ENCODE measurements at places on chromosomes 5 and 9.

DNA sequence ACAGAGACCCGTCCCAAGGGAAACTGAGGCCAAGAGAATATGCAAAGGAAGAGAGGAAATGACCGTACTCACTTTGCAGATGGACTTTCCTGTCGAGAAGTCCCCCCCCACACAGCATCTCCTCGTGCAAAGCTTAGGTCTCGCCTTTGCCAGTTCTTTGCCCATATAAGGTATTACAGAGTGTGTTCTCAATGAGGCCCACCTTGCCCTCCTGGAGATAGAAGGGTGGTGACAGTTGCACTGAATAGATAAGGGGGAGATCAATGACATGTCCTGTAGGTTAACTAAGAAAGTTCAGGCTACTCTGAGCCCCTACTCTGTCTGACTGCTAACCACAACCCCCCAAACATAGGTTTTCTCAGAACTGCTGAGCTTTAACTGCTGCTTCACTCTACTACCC lies 68.2 kb upstream of the SPTLC1 start:
- DNase-seq = peak; percentile 20

DNA sequence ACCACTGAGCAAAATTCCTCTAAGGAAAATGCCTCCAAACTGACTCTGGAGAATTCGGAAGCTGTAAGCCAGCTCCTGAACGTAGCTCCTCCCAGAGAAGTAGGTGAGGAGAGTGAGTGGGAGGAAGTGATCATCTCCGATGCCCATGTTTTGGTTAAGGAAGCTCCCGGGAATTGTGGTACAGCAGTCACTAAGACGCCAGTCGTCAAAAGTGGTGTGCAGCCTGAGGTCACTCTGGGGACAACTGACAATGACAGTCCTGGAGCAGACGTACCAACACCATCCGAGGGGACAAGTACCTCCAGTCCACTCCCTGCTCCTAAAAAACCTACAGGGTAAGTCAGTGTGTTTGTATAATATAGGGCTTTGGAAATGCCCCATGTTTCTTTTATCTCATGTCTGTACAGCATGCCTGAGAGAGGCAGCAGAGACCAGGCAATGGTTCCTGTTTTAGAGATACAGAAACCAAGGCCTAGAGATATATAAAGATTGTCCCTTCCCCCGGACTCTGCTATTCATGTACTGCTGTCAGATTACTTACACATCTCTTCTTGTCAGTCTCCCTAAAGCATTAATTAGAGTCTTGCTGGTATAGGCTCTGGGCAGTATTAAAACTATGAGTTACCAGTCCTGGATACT lies 23.9 kb downstream of the HMGXB3 start:
- DNase-seq = no peak

- DNase-seq = no peak
Observed at GRCh38 chr5:76257225-76257833, 145.8 kb upstream of the IQGAP2 start.

DNA sequence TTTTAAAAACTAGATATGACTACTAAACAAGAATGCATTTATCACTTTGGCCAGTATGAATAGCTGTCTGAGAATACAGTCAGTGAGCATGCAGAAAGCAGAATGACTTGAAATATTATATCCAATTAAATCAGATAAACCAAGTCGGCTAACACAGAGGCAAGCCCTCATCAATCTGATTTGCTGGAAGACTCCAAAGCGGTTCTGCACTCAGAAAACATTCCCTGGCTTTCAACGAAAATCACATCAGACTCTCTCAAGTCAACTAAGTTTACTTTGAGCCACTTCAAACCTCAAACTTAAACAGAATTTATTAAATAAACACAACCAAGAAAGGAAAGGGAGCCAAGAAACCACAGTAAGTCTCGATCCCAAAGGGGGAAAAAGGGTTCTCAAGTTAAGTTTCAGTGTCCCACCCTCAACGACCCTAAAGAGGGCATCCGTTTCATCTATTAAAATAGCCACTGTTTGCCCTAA lies 1.4 kb downstream of the MYO10 start:
- DNase-seq = no peak

DNA sequence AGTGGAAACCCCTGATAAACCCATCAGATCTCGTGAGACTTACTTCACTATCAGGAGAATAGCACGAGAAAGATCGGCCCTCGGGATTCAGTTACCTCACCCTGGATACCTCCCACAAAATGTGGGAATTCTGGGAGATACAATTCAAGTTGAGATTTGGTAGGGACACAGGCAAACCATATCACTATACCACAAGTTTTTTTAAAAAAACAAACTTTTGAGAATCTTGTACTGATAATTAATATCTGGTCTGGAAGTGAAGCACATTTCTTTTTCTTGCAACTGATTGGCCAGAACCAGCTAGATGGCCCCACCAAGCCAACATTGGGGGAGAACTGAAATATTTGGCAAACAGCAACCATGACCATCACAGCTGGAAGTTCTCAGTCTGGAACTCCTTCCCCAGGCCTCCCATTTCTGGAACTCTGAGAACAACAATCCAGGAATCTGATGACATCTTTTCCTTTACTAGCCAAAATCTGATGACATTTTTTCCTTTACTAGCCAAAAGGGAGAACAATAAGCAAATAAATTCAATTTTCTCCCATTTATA lies 51.8 kb upstream of the CDKN2B start:
- no peak for DNase-seq

GRCh38 chr9:132975961-132976360 lies 2.5 kb upstream of the GFI1B start:
- DNase-seq = no peak

DNA sequence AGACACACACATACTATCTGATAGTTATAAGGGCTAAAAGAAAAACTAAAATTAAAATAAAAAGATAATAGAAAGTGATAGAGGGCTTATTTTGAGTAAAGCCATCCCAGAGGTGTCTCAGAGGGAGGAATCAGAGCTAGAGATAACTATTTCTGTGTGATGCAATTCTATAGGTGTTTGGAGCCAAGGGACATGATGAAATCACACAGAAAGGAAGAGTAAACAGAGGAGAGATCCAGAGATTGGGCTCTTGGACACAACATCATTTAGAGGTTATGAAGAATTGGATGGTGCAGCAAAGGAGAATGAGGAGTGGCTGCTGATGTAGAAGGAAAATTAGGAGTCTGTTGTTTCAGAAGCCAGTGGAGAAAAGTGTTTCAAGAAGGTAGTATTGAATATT lies 393.5 kb downstream of the DIRAS2 start:
- DNase-seq = no peak

DNA sequence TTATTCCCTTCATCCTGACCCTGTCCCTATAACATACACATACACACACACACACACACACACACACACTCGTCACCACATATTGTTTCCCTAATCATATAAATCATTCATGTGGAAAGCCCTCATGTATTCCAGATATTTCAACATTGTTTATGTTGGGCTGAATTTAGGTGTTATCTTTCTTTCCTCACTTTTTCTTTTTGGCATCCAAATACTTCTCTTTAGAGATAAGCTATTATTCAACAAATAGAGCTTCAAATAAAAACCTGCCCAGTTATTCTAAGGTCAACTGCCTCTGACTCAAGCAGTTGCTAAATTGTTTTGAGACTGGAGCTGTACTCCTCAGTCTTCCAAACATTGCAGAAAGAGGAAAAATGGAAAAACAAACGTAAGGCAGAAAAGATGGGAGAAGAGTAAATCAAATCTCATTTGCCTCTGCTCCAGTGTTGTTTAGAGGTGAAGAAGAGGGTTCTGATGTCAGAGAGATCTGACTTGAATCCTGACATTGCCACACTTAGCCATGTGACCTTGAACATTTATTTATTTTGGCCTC lies 215.7 kb downstream of the GAS1 start:
- no peak for DNase-seq

GRCh38 chr9:125106285-125106893 lies 36.9 kb downstream of the SCAI start:
- no peak for DNase-seq

- no peak for DNase-seq
Observed at GRCh38 chr5:172450453-172450852, 3.9 kb downstream of the SH3PXD2B start.

- DNase-seq = no peak
Observed at GRCh38 chr9:137032858-137033257, 970 bp upstream of the FUT7 start.

- DNase-seq = no peak
Observed at GRCh38 chr5:148968311-148968710, 94.6 kb downstream of the SH3TC2 start.

GRCh38 chr9:75186767-75187380 lies 98.6 kb downstream of the OSTF1 start:
- DNase-seq = no peak

DNA sequence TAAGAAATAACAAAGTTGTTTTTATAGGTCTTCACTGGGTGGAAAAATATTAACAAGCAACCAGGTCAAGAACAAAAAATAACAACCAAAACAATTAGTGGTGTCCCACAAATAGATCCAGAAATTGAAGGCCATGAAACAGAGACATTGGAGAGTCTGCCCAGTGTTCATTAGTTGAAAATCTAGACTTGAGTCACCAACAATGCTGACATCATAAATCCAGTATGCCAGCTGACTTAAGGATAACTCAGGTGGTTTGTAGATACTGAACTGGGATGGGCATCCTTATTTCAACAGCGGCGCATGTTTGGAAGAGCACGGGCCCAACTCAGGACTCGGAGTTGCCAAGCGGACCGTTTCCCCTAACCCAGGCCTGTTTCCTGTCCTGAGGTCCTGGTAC lies 80.7 kb upstream of the TNFAIP8 start:
- no peak for DNase-seq

DNA sequence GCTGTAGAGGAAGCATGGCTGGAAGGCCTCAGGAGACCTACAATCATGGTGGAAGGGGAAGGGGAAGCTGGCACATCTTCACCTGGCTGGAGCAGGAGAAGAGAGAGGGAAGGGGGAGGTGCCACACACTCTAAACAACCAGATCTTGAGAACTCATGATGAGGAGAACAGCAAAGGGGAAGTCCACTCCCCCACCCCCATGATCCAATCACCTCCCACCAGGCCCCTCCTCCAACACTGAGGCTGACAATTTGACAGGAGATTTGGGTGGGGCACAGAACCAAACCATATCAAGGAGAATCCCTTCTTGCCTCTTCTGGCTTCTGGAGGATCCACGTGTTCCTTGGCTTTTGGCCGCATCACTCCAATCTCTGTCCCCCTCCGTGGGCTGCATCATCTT lies 13.1 kb upstream of the CMBL start:
- no peak for DNase-seq

DNA sequence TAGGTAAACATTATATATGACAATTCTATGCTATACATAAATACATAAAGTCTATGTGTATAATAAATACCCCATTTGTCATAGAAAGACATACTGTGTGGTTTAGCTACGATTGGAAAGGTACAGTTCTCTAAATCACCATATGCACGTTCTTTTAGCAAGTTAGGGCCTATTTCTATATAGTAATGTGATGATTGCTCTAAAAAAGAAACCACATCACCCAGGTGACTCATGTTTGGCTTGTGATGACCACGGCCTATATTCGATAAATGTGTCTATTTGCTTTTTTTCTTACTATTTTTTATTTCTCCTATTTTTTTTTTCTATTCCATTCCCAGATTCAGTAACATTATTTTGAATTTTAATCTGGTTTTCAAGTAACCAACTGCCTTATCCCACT lies 34.7 kb downstream of the RETREG1 start:
- DNase-seq = no peak

GRCh38 chr9:82184524-82184923 lies 196.0 kb downstream of the SPATA31D1 start:
- no peak for DNase-seq

DNA sequence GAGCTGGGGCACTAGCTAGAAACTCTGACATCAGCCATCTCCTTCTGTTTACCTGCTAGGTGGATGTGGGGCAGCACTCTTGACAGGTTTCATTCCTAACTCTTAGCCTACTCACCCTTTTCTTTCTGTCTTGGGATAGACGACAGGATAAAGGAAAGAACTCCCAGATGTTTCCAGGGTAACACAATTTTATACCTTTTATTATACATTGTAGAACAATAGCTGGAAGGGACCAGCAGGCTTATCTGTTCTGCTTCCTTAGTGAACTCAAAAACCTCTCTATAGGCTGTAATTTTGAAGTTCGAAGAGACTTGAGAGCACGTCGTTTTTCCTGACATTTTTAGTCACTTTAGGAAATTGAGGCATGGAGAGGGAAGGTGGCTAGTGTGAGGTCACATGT lies 13.2 kb downstream of the SPTAN1 start:
- no peak for DNase-seq

- DNase-seq = no peak
Observed at GRCh38 chr5:158792976-158793375, 306.7 kb downstream of the EBF1 start.

DNA sequence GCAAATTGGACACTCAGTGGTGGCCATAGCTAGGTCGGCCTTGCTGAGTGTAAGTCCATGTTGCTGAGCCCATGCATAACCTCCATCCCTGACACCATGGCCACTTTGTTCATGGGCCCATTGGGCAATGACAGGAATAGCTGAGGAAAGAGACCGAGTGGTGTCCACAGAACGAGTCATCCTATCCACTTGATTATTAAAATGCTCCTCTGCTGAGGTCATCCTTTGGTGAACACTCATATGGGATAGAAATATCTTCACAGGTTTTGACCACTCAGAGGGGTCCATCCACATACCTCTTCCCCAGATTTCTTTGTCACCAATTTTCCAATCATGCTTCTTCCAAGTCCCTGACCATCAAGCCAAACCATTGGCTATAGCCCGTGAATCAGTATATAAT lies 63.6 kb downstream of the PPIC start:
- DNase-seq = no peak

DNA sequence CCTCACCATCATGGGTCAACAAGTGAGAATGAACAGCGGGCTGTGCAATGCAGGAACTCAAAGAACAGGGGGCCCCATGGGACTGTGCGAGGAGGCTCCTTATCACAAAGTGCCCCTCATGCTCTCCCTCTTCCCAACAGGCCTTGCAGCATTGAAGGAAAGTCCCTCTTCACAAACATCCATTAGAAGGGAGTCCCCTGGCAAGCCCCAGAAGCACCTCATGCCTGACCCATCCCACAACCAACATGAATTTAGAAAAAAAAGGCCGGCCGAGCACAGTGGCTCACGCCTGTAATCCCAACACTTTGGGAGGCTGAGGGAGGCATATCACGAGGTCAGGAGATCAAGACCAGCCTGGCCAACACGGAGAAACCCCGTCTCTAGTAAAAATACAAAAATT lies 122.6 kb upstream of the FSTL4 start:
- no peak for DNase-seq

DNA sequence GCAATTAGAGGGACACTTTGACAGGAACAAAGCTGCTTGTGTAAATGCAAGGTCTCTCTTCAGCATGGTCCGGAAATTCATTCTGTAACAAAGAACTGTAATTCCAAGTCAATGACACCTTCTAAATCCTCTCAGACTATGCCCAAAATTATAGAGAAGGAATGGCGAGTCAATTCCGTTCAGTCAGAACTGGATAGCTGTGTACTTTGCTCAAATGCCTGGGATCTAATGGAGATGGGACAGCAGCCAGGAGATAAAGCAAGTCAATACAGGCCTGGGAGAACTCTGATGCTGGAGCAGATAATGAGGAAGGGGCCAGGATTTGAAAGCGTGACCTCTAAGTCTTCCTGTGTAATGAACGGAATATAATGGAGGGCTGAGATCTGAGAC lies 96.4 kb upstream of the SPRY4 start:
- DNase-seq = no peak

GRCh38 chr5:141422742-141423291 lies 2.0 kb downstream of the PCDHGA11 start:
- DNase-seq = no peak
